ENCODE measurements at places on chromosomes 2 and 18.

- no peak for DNase-seq
Observed at GRCh38 chr2:25168256-25169072, at the start of gene POMC. TSS of gene POMC (minus strand) at chr2:25168580. CDS start at chr2:25164772, 3,808 bp downstream.

DNA sequence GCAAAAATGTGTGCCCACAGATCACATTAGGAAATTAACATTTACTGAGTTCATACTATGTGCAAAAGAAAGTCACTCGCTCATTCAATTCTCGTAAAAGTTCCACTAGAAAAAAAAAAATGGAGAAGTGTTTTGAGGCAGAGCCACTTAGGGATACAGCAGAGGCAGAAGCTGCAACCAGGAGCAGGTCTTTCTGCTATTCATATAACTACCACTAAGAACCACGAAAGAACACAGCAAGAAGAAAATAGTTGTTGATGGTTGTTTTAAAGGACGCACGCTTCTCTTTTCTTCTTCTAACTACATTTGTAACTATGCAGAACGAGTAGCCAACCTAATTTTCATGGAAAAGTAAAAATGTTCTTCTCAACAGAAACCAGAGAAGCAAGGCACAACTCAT is 45.0 kb downstream of the ROCK2 start:
- no peak for DNase-seq

GRCh38 chr2:37637190-37637860 is 34.1 kb downstream of the CDC42EP3 start:
- no peak for DNase-seq

GRCh38 chr2:77746780-77747179 is 224.6 kb upstream of the LRRTM4 start:
- DNase-seq = no peak

DNA sequence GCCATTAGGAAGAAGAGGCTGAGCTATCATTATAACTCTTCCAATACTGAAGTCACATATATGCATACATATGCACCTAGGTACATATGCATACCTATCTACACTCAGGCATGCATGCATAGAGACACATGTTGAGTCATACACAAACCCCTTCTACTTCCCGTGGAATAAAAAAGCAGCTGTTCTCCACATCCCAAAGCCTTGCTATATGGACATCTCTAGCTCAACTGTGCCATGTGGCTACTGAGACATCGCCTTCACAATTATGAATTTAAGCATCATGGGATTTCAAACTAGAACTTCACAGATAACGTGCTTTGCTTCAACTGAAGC is 120.5 kb downstream of the ANKRD44 start:
- DNase-seq = no peak

GRCh38 chr2:235654103-235654813 is 160.4 kb downstream of the AGAP1 start:
- no peak for DNase-seq

DNA sequence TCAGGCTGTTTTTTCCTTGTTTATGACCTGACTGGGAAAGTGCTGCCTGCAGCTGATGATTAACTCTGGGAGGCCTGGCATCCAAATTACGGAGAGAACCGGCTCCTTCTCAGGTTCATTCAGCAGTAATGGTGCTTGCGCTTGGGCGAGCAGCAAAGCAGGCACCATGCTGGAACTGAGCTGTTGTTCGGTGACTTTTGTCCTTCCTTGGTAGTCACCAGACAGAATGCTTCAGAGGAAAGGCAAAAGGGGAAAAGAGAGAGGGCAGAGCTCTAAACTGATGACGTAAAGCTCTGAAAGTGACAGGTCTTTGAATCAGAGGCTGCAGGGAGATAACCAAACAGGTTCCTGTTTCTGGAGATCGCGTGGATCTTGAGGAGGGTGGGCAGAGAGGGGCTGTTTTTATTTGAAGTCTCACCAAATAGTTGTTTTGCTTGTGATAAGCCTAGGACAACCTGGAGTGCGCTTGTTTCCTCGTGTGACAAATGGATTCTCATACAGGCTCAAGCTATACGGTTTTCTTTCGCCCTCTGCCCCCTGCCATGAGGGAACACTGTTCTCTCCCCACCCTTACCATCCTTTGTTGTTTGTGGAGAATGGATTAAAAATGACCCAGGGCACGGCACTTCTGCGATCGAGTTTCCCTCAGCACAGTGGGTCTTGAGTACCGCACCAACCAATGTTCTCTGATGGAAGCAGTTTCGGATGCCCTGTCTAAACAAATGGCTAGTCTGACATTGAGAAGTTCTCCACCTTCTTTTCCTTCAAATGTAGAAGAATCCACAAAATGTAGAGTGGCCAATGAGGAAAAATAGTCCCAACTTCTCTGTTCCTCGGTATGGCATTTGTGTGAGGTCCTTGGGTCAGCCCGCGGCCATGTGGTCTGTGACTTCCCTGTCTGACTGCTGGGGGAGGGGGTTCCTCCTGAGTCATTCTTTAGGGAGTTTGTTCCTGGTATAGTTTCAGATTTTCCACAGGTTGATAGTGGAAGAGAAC is 1.3 kb downstream of the RASGRP3 start:
- DNase-seq = peak; percentile 36

DNA sequence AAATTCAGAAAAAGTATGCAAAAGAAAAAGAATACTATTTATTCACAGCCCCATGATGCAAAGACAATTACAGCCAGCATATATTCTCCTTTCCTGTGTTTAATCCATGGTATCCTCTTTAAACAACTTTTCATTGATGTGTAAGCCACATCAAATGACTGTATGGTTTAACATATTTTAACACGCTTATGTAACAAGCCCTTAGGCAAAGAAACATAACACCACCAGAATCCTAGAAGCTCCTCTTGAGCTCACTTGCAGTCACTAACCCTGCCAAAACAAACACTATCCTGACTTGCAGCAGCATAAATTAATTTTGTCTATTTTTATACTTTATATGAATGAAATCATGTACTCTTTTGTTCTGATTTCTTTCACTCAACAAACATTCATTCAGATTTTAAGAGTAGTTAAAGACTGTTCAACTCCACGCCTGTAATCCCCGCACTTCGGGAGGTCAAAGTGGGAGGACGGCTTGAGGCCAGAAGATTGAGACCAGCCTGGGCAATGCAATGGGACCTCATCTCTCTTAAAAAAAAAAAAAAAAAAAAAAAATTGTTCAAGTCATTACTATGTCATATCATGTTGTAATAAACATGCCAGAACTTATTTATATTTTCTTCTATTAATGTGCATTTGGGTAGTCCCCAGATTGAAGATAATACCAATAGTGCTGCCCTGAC is 226.3 kb downstream of the NBAS start:
- DNase-seq = no peak

- DNase-seq = no peak
Observed at GRCh38 chr18:62759704-62760402, 44.5 kb downstream of the PHLPP1 start.

- DNase-seq = no peak
Observed at GRCh38 chr2:46095830-46096229, 201.4 kb upstream of the EPAS1 start.

DNA sequence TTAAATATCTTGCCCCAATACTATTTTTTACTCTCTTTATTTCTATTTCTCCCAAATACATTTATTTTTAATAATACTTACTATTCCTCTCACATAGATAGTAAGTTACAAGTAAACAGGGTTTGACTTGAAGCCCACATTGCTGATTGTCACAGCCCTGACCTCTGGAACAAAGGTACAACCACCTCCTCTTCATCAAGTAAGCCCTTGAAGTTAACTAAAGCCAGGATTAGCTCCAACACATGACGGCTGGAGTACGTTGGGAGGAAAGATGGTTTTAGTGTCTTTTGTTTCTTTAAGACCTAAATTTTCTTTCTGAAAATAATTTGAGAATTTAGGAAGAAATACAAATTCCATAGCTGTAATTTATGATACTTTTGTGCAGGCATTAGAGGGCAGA is 949 bp downstream of the MYOM1 start:
- DNase-seq = no peak

DNA sequence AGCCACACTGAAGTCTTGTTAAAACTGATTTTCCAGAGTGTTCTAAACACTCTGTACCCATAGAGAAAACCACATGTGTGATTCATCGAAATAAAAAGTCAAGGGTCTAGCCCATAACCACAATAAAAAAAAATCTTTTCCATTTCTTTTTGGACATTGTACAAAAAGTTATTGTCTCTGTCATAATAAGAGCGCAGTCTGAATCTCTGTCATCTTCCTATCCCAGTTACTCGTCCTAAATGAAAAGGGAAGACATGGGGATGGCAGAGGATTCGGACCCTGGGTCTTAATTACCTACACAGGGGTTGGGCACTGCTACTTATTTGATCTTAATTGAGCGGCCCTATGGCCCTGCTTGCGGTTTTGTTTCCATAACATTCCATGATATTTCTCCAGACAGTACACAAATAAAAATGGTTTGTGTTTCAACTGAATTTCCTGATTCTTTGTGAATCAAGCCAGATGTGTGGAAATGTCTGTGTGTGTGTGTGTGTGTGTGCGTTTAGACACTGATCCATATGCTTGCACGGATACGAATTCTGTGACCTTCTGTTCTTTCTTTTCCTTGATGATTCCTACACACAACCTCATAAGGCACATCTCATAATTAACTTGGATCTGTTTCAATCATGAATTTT is 133.4 kb upstream of the SPATS2L start:
- no peak for DNase-seq

- no peak for DNase-seq
Observed at GRCh38 chr2:34031097-34031496, 432.0 kb upstream of the FAM98A start.

DNA sequence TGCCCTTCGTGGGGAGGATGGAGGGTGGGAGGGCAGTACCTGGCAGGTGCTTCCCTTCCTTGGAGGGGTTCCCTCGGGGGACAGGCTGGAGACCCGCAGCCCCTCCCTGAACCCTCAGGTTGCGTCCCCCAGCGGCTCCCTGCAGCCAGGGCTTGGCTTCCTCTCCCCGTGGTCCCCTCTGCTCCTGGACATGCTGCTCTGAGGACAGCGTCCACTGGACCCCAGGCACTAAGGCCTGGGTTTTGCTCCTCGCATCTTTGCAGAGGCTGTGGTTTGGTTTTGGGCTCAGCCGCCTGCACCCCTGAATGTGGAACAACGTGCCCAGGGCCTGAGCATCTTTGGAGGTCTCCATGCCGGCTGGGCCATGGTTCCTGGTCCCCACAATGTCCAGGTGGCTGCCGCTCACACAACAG is 133.5 kb downstream of the PTGR3 start:
- DNase-seq = no peak

DNA sequence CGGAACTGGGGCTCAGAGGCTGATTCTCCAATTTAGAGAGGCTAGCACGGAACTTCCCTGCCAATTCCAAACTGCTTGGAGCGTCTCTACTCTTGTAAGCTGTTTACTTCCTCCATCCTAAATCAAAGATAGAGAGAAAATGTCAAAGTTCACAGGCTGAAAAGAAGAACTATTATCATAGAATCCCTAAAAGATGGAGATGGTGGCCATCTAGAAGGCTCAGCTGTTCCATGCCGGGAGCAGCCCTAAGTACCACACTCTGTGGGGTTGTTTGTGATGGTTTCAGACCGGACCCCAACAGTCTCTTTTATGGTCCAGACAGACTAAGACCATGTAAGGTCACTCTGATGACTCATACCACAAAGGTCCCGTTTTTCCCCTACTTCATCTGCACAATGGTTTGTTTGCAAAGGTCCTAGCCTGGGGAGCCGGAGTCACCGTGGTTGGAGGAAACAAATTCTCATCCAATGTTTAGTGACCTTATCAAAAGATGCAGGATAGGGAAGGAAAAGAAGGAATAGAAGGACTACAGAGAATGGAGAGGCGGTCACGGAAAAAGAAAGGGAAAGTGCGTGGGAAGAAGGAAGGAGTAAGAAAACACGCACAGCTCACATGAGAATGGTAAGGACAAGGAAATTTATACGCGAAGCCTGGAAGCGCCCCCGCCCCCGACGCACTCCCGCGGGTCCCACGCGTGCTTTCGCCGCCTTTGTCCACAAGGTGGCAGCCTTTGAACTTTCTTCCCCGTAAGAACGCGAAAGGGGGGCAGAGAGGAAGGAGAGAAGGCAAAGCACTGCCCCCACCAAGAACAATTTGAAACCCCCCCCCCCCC is 453 bp upstream of the ANTXR1 start:
- peak; percentile 72 for DNase-seq

- DNase-seq = no peak
Observed at GRCh38 chr18:26190506-26190905, 35.7 kb upstream of the TAF4B start.

- no peak for DNase-seq
Observed at GRCh38 chr2:124805060-124805459, 780.0 kb downstream of the CNTNAP5 start.

DNA sequence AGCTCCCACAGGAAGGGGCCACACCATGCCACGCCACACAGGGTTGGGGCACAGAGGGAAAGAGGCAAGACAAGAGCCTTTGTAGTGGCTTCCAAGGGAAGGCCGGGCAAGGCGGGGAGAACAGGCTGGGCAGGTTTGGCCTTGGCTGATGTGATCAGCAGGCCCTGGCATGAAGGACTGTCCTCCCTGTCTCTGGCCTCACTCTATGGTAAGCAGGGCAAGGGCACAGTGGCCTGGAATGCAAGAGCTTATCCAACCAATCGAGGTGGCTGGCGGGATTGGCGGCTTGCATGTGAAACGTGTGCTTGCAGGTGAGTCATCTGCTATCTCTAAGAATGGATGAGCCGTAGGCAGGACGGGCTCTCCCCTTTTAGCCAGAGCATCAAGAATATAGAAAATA is 6.4 kb upstream of the ATP9B start:
- no peak for DNase-seq

GRCh38 chr18:76593843-76594242 is 98.8 kb upstream of the ZNF516 start:
- no peak for DNase-seq

GRCh38 chr2:207066791-207067460 is 98.8 kb downstream of the KLF7 start:
- DNase-seq = no peak

GRCh38 chr2:60555066-60555782 is 1.8 kb upstream of the BCL11A start:
- DNase-seq = peak; percentile 28

DNA sequence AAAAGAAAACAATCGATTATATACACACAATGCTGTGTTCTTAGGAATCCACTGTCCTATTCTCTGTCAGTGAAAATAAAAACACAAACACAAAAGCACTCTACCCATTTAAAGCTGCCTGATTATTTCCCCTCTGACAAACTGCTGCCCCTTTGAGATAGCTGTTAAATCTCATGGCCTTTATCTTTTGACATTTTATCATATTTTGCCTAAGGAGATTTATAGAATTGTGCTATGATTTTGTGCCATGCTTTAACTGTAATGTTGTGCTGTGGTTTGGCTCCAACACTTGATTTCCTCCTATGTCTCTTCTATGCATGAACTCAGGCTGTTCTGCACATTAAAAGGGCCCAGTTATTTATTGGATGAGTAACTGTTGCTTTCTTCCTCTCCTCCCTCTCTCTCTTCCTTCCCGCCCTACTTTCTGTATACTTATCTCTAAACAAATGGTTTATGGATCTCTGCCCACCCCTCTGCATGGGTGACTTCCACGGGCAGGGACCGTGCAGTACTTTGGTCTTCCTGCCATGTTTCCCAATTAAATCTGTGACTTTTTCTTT is 1096.6 kb downstream of the TSN start:
- DNase-seq = no peak

DNA sequence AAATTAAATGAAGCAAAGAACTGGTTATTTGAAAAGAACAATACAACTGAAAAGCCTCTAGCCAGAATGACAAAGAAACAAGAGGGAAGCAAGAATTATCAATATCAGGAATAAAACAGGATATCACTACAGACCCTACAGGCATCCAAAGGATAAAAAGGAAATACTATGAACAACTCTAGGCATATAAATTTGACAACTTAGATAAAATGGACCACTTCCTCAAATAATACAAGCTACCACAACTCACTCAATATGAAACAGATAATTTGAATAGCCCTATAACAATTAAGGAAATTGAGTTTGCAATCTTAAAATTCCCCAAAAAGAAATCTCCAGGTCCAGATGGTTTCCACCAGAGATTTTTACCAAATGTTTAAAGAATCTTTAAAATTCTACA is 19.8 kb downstream of the RPRD1A start:
- no peak for DNase-seq
